AG09309 (cell line): ENCODE measurements at places on chromosomes 2 and 18.
A peak's percentile ranks its signal among the peaks of the same experiment; 100 is the strongest.

GRCh38 chr18:75656035-75656434 is 228.5 kb upstream of the SMIM21 start:
- no peak for DNase-seq

DNA sequence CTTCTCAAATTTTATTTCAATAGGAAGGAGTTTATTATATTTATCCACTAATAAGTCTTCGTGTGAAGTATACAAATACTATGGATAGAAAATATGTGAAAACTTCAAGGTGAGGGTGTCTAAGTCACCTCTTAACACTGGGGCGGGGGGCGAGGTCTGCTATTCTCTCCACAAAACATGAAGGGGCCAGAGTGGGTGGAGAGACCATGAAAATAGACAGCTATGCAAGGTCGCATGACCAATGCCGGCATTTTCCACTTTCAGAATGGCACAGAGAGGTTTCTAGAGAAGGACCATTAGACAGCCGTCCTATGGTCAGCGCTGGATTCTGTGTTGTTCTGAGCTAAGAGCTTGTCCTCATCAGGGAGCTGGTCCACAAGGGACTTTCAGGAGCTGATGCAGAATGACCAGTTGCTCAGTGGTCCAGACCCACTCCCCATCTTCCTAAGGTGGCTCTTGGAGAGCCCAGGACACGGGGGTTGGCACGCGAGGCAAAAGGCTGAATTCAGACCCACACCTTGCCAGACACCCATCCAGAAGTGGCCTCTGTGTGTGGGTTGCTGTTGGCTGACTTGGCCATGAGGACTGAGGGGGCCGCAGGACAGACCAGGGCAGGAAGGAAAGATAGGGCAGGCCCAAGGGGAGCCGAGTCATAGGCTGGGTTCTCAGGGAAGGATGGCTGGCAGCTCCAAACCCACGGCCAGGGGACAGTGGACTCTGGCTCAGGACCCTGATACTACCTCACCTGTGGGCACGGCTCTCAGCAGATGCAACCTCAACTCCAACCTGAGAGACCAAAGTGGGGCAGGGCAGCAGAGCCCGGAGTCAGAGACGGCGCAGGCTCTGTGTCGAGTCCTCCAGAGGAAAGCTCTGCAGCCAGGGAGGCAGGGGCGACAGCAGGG is 69.8 kb downstream of the NDUFA10 start:
- DNase-seq: no peak

DNA sequence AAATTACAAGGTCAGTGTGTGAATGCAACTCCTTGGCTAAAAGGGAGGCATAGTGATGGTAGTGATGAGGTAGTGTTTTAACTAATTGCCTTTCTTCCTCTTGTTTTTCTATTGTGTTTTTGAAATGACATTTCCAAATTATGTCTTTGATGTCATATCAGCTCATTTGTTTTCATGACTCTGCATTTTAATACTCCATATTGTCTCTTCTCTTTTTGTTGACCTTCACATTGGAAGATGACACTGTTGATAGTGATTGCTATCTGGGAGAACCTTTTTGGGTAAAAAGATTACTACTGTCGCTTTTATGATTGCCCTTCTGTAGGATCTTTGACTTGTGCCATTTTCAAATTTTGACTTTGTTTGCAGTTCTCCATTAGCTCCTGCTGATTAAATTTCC is 3.0 kb downstream of the GIGYF2 start:
- no peak for DNase-seq

- DNase-seq: no peak
Measured at GRCh38 chr2:58308435-58308834, 67.3 kb upstream of the FANCL start.

DNA sequence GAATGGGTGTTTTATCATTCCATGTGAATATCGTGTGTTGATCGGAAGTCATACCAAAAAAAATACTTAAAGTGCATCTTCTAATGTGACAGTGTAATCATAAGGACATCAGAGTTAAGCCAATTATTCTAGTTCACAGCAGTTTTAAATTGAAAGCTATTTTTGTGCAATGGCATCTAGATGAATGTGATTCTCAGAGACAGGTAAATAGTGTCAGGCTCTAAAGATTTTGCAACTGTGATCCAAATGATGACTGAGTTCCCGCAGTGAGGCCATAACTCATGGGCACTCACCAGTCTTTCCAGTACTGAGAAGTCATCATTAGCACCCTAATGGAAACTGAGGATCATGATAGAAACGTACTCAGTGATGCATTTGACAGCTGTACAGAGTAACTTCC is 542.6 kb downstream of the PARD3B start:
- DNase-seq: no peak

GRCh38 chr2:13858626-13859025 is 773.9 kb upstream of the LRATD1 start:
- DNase-seq: no peak

DNA sequence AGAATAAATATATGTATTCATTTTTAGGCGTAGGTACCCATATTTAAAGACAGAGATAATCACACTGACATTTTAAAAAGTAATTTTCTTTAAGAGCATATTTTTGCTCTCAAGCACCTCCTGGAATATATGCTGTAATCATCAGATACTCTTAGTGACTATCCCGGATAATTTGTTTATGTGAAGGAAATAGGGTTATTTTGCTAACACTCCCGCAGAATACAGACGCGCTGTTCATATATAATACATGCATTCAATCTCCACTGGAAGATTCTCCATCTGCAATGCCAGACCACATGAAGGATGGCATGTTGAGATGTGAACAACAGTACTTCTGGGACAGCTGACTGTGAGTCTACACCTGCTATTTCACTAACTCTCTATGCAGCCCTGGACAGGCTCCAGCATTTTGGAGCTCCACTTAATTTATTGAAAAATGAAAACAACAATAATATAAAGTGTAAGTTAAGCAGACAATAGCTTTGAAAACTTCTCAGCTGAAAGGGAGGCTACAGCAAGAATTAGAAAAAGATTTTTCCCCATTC is 430.6 kb downstream of the TMX3 start:
- no peak for DNase-seq

DNA sequence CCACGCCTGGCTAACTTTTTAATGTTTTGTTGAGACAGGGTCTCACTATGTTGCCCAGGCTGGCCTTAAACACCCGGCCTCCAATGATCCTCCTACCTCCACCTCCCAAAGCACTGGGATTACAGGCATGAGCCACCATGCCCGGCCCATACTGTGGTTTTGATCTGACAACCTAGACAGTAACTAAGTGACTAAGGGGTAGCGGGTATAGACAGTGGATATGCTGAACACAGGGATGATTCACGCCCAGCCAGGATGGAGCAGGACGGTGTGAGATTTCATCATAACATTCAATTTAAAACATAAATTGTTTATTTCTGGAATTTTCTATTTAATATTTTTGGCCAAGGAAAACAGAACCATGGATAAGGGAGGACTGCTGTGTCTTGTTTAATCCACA is 36.0 kb upstream of the YPEL5 start:
- no peak for DNase-seq

DNA sequence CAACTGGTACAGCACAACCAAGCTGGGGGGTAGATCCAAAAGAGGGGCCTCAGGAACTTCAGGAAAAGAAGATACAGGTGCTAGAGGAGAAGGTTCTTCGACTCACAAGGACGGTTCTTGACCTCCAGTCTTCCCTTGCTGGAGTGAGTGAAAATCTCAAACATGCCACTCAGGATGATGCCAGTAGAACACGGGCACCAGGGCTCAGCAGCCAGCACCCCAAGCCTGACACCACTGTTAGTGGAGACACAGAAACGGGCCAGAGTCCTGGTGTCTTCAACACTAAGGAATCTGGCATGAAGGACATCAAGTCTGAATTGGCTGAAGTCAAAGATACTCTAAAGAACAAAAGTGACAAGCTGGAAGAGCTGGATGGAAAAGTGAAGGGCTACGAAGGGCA is 43.8 kb downstream of the EMILIN2 start:
- no peak for DNase-seq

- no peak for DNase-seq
Measured at GRCh38 chr2:237866101-237866621, 6.7 kb downstream of the RAMP1 start.

GRCh38 chr2:101806701-101807100 is 109.2 kb downstream of the MAP4K4 start:
- no peak for DNase-seq

GRCh38 chr18:36025025-36025424 is 42.3 kb downstream of the RPRD1A start:
- DNase-seq: no peak

DNA sequence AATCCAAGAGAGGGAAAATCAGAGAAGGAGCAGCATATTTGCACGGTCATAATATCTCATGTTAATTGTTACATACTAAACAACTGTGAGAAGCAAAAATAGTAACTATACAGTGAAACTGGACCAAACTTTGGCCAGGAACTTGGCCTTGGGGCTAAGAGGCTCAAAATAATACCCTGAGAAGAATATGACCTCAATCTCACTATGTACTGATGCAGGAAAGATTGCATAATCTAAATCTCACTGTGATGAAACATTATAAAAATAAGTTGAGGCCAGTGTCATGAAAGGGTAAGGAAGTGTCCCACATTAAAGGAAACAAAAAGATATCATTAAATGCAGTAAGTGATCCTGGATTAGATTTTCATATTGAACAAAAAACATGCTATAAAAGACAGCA is 36.5 kb downstream of the ZRANB3 start:
- no peak for DNase-seq

- no peak for DNase-seq
Measured at GRCh38 chr18:74963820-74964446, 245.0 kb downstream of the PTGR3 start.

- no peak for DNase-seq
Measured at GRCh38 chr18:66124394-66124793, 373.6 kb downstream of the CDH7 start.

DNA sequence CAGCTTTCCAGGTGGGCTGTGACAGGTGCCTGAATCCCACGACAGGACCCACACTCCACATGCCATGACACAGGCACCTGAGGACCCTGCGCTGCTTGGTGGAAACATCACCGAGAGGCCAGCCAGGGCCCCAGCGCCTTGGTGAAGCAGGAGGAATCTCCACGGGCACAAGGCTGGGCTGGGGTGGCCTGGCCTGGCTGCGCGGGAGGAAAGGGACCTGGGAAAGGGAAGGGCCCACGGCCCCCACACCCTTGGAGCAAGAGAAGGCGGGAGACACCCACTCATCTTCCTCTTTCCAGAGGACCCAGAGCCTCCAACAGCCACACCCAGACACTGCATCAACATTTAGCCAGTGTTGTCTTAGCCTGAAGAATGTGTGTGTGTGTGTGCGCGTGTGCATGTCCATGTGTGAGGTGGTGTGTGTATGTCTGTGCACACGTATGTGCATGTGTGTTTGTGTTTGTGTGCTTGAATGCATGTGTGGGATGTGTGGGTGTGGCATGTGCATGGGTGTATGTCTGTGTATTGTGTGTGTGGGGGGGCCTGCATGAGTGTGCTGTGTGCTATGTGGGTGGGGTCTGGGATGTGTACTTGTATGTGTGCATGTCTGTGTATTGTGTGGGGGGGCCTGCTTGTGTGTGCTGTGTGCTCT is 6.3 kb upstream of the OTOS start:
- DNase-seq: no peak

DNA sequence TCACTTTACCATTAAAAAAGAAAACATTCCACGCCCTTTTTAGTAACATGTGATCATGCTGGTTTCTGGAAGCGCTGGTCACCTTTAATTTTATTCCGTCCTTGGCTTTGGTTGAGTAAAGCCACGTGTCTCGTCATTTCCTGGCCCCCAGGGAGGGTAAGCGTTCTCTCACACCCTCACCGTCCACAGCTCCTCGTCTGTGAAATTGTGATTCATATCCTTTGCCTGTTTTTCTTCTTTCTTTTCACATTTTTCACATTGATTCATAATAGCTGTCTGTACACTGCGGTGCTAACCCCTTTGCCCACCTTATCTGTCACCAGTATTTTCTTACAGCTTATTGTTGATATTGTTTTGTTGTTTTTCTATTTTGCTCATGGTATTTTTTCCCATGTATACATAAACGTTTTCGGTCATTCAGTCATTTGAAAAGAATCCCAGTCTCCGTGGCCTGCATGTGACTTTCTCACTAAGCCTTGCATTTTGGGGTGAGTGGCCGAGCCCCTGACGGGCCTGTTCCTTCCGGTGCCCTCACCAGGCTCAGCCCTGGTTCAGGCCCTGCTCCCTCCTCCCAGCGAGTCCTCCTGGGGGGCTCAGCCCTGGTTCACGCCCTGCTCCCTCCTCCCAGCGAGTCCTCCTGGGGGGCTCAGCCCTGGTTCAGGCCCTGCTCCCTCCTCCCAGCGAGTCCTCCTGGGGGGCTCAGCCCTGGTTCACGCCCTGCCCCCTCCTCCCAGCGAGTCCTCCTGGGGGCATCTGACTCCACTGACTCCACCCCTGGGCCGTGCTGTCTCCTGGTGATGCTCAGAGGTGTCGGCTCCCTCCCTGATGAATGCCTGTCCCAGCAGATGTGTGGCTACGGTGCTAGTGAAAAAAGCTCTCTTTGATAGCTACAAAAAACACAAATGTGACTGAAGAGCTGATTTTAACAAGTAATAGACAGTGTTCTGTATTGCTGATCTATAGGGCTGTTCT is 249.7 kb upstream of the PXDN start:
- DNase-seq: no peak

- DNase-seq: no peak
Measured at GRCh38 chr2:100264121-100264520, 58.2 kb downstream of the LONRF2 start.

GRCh38 chr2:70458661-70459060 is 95.0 kb downstream of the TGFA start:
- no peak for DNase-seq

- DNase-seq: peak; percentile 11
Measured at GRCh38 chr2:219029829-219030165, 11.5 kb downstream of the CFAP65 start.

DNA sequence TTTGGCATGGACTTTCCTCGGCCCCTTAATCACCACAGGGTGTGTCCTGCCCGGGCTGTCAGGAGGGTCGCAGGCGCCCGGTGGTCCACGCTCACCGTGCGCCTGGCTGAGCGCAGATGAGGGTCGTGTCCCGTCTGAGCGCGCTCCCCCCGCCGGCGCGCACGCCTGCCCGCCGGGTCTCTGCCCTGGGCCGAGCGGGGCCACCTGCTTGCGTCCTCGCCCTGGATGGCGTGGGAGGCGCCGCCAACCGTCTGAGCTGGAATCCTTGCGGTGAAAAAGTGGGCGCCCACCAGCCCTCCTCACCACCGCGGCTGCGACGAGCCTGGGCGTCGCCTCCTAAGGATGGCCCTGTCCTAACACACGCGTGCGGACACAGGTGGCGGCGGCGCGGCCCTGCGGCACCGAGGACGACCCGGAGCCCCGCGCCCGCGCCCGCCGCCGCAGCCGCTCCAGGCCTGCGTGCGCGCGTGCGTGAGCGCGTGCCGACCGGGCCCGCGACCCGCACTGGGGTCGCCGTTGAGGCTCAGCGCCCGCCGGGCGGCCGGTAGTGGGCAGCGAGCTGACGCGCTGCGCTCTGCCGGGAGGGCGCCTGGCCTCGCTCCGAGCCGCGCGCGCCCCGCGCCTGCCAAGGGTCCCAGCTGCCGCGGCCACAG is 126.6 kb downstream of the ARHGEF4 start:
- no peak for DNase-seq

- DNase-seq: no peak
Measured at GRCh38 chr2:24691806-24692205, 101.4 kb downstream of the PTRHD1 start.

- no peak for DNase-seq
Measured at GRCh38 chr18:70503060-70503459, 214.2 kb downstream of the SOCS6 start.

GRCh38 chr2:33033606-33034081 is 86.9 kb downstream of the LTBP1 start:
- DNase-seq: no peak

- DNase-seq: no peak
Measured at GRCh38 chr18:32771169-32771751, 1.6 kb downstream of the KLHL14 start.

GRCh38 chr2:88059979-88060906 is 4.7 kb upstream of the KRCC1 start:
- DNase-seq: no peak

- DNase-seq: no peak
Measured at GRCh38 chr2:85421260-85422071, 3.0 kb downstream of the SH2D6 start.
